CMK (cell line): ENCODE measurements at places on chromosomes 5 and 9.

- no peak for DNase-seq
Observed at GRCh38 chr5:59325070-59325469, 568.5 kb downstream of the PDE4D start.

- no peak for DNase-seq
Observed at GRCh38 chr5:83957188-83957587, 236.5 kb upstream of the HAPLN1 start.

DNA sequence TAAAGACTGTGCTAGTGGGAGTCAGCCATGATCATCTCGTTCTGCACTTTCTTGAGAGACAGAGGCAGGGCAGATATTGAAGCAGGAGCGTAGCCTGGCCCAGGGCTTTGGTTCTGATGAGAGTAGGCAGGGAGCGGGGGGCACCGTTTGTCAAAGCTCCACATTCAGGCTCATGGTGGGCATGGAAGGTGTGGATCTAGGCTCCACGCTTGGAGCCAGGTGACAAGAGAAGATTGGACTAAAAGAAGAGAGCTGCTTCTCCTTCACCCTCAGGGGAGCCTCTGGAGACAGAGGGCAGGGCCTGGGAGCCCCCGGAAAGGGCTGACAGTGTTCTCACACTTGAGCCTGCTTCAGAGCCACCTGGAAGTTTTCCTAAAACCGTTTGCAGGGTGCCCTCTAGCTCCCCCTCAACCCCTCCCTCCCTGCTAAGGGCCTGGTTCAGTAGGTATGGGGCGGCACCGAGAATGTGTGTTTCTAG is 24.7 kb upstream of the FCN2 start:
- DNase-seq = no peak

- DNase-seq = no peak
Observed at GRCh38 chr9:95030920-95031642, 286.4 kb downstream of the FANCC start.

GRCh38 chr5:38297830-38298608 is 39.7 kb downstream of the EGFLAM start:
- DNase-seq = no peak

DNA sequence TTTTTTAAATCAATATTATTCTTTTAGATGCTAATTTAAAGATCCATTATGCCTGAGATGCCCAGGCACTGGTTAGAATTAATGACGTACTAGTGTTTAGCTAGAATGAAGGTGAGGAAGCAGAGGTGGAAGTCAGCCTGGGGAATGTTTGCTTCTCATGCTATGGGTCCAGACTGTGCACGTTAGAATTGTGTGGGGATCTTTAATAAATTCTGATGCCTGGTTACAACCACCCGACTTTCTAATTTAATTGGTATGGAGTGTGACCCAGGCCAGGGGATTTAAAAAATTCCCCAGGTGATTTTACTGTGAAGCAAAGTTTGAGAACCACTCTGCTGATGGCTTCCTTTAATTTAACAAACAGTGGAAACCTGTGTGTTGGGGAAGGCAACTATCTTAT is 111.1 kb downstream of the DOCK2 start:
- DNase-seq = no peak

GRCh38 chr9:85994191-85994590 is 53.2 kb downstream of the NAA35 start:
- DNase-seq = no peak
